ENCODE measurements at places on chromosomes 2 and 18.

DNA sequence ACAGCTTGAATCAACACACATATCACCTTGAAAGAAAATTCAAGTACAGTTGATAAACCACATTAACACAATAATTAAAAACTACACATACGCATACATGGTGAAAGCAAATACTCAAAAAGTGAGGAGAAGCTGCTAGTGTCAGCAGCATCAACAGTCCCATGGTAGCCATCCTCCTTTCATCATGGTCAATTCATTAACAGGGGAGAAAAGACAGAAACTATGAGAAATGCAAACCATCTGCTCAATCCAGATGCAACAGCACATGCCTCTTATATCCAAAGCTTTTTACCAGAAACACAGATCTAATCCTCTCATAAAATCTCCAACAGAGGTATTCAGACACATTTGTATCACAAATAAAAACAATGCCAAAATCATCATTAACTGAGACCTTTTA lies 81.9 kb upstream of the CHRNA1 start:
- DNase-seq, result no peak

DNA sequence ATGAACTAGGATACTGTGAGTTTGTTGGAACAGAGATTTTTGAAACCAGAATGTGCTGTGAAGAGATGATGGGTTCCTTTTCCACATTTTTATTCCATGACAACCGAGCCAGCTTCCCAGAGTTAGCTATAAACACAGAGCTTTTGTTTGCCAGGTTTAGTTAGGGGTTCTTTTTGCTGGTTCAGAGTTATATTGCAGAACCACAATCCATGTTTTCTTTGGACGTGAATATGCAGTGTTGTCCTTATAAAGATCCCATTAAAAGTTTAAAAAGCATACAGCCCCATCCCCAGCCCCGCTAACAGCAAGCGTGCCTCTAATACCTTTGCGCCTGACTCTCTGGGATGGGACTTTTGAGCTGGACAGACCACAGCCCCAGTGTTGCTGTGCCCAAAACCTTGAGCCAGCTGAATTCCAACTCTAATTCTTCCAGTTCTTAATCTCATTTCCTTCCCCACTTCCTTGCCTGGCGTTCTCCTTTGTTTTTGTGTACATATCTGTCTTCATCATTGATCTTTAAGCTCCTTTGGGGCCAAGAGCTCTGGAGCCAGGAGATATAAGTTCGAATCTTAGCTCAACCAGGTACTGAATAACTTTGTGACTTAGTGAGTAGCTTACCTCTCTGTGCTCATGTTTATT lies 72.3 kb downstream of the SPATS2L start:
- peak; percentile 38 for DNase-seq

DNA sequence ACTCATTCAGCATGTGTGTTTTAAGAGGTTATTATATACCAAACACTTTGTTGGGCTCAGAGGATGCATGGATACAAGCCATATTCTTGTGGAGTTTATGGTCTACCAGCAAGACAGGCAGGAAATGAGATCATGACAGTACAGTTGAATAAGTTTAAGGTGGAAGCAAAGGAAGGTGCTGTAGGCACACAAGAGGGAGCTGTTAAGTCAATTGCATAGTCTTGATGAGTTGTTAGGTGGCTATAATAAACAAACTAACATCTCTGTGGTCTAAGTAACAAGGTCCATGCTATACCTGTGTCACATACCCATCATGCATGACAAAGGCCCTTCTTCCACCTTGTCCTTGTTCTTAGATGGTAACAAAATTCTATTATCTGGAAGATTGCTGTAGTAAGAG lies 538.3 kb downstream of the CNTNAP5 start:
- no peak for DNase-seq

GRCh38 chr2:241563981-241564595 lies 5.5 kb downstream of the BOK start:
- no peak for DNase-seq

- DNase-seq, result peak; percentile 59
Observed at GRCh38 chr2:174486563-174487107, at the start of gene GPR155. GPR155 (minus strand) TSS chr2:174487029; CDS start chr2:174481956, 5,073 bp downstream.

DNA sequence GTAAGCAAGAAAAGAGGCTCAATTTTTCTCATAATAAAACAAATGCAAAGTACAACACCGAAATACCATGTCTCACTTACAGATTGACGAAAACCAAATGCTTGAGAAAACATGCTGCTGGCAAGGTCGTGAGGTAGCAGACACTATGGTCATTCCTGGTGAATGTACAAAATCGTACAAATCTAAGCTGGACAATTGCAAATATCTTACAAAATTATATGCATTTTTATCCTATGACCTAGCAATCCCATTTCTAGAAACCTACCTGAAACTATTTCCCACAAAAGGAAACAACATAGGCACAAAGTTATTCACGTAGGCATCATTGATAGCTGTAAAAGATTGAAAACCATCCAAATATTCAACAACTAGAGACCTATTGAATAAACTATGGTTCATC lies 54.0 kb downstream of the SCG2 start:
- no peak for DNase-seq

DNA sequence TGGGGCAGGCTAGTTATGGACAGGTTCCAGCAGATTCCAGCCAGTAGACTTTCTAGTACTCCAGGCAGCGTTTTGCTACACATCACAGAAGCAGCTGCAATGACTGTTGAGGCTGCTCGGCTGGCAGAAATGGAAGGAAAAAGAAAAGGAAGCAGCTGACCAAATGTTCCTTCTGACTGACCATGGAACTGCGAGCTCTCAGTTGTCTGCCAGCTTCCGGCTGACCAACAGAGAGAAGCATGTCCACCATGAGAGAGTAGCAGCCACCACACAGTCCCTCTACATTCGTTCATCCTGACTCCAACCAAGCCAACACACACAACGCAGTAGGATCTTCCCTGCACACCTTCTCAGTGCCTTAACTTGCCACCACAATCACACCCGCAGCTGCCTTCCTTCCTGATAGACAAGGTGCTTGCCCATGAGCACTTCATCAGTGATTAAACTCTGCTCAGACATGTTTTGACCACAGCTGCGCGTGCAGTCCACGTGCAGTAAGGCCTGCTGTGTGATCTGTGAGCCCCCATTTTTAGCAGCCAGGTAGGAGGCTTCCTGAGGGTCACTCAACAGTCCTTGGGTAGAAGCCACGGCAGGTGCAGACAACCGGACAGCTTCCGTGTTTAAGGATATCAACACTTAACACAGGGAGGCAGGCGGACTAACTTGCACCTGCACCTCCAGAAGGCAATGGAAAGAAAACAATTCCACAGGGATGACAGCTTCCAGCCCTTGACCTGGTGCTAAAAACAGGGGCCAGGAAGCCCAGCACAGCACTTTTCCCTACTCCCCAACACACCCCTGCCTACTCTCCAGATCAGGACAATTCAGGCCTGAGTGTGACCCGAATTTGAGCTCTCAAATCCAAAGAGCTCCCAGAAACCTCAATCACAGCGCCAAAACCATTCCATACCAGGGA lies 996 bp downstream of the TGFBRAP1 start:
- DNase-seq, result peak; percentile 23

- no peak for DNase-seq
Observed at GRCh38 chr18:28127228-28127627, 49.7 kb downstream of the CDH2 start.

- DNase-seq, result no peak
Observed at GRCh38 chr2:109145286-109145685, 16.3 kb downstream of the SH3RF3 start.

DNA sequence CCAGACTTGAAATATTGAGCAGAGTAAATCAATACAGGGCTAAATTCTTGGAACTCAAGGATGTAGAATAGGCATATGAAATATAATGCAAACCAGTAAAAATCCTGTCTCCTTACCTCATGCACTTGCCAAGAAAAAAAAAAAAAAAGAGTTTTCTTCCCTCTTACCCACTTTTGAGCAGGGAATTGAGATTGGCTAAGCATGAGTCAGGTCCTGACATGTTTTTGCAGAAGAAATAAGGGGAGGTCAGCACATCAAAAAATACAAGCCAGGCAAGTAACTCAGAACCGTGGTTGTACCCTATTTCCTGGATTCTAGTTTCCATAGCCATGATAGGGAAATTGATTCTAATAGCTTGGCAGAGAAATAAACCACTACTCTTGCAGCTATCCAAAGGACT lies 1526.7 kb downstream of the LRP1B start:
- no peak for DNase-seq

DNA sequence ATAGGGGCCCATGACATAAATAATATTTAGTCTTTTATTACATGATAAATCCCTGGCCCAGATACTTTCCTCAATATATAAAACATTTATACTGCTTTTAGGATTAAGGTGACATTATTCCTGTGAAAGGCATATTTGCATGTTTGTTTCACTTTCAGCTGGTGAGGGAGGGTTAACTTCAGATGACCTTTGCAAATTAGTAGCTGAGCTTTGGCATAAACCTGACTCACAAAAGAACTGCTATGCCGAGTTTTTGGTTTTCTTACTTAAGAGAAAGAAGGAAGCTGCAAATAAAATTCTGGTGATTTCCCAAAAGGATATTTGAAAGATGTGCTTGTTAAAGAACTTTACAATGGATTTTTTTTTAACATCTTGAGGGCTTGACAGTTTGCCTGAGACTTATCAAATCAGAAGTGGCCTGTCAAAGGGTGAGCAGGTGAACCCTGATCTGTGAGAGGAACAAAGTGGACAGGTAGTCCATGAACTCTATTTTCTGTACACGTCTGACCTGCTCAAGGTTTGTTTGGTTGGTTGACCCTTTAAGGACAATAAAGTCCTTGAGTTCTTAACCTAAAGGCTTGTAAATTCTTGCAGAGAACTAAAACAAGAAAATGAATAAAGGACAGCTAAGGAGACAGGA lies 93.5 kb downstream of the FAM124B start:
- no peak for DNase-seq

DNA sequence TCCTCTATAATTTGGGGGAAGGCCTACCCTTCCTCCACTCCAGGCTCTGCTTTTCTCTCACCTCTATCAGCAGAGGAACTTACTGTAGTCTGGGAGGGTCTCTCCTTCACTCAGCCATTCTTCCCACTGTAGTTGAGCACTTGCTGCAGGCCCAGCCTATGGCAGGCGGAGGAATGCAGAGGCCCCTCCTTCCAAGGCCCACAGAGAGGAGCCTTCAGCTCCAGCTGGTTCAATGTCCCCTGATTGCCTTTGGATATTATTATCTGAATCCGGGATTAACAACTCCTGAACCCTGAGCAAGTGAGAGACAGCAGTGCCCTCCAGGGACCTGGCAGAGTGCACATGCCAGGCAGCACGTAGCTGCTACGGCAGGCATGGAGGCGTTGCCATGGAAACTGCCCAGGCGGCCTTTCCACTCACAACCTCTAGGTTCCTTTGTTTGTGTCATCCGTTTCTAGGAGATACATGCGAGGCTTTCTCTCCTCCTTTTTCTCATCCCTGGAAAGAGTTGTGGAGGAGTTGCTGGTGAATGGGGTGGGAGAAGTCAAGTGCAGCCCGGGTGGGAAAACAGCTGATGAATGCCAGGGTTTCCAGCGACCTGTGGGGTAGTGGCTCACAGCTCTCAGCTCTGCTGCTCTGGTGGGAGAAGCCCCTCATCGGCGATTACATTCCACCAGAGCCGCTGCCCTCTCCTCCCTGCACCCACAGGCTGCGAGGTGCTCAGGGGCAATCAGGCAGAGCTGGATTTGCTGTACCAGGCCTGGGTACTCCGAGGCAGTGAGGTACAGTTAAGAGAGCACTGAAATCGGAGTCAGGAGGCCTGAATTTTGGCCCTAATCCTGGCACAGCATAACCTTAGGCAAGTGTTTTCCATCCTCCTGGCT lies 55.3 kb upstream of the HK2 start:
- DNase-seq, result peak; percentile 7

- no peak for DNase-seq
Observed at GRCh38 chr18:46152808-46153617, 48.8 kb downstream of the HAUS1 start.

GRCh38 chr2:17791121-17791816 lies 25.0 kb upstream of the MSGN1 start:
- no peak for DNase-seq

- no peak for DNase-seq
Observed at GRCh38 chr18:76952747-76953146, 130.4 kb downstream of the ZNF236 start.

- DNase-seq, result no peak
Observed at GRCh38 chr2:148860037-148860436, 15.0 kb upstream of the KIF5C start.

GRCh38 chr2:8876628-8877027 lies 39.2 kb upstream of the KIDINS220 start:
- no peak for DNase-seq

- DNase-seq, result no peak
Observed at GRCh38 chr2:196153480-196153879, 17.9 kb downstream of the STK17B start.

DNA sequence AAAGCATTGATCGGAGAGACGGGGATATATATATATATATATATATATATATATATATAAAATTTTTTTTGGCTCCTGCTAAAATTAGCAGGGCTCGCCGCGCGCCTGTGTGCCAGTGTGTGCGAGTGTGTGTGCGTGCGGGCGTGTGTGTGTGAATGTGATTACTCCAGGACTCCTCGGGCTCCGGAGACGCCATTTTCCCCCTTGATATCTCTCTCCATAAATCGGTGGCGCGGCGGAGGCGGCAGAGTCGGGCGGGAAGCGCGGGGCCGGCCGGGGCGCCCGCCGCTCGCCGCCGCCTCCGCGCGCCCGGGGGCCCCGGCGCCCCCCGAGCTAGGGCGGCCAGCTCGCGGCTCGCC lies 795 bp upstream of the SETBP1 start:
- DNase-seq, result peak; percentile 58

DNA sequence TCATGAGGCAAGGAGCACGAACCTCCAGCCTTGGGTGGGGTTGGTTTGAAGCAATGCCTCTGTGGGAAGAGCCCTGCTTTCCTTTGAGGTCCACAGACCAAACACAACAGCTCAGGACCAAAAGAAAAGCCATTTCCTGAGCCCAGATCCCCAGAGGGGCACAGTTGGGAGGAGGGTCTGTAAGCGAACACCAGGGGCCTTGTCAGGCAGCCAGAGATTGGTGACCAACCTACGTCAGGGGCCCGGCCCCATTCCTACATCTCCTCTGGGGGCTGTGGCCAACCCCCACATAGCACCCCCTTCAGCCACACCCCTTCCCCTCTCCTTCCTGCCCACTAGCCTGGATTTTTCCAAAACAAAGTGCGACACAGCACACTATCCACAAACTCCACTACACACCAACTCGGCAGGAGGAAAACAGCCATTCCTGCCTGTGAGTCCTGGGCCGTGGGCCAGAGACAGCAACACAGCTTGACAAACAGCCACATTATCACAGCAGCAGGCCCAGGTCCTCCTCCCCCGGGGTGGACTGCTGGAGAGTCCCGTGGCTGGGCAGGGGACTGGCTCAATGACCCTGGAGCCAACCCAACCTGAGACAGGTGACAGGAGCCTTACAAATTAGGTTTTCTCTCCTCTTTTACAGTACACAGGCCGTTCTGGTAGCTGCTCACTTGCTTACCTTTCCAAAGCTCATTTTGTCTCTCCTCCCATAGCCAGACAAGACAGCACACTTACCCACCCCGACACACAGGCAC lies 98.8 kb downstream of the TNS1 start:
- no peak for DNase-seq
